ENCODE measurements at places on chromosomes 13 and 19.

DNA sequence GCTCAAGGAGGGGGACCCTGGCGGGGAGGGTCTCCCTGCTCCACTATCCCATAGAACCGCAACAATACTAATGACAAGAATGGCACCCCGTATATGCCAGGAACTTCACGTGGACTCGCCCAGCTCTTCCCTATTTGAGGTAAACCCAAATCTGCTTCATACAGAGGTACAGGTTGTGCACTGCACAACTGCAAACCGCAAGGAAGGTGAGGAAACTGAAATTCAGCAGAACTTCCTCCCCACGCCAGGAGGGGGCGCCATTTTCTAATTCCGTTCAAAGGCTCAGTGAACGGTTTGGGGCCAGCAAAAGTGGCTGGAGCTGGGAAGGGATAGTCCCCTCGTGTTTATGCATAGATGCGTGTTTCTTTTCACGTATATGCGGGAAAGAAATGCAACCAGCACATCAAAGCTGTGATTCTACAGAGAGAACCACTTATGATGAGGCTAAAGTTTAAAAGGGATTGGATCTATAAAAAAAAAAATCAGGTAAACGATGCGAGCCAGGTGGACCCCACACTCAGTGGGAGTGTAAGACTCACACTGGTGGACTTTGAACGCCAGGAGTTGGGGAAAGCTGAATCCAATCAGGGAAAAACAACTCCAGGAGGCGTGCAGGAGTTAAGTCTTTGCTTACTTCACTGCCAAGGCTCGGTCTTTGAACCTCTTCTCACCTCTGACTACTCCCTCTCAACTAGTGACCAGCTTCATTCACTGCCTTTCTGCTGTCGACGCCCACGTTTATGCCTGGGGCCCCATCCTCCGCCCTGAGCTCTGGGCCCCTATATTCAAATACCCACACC lies 20.3 kb downstream of the C19orf81 start:
- peak; percentile 34 for DNase-seq

DNA sequence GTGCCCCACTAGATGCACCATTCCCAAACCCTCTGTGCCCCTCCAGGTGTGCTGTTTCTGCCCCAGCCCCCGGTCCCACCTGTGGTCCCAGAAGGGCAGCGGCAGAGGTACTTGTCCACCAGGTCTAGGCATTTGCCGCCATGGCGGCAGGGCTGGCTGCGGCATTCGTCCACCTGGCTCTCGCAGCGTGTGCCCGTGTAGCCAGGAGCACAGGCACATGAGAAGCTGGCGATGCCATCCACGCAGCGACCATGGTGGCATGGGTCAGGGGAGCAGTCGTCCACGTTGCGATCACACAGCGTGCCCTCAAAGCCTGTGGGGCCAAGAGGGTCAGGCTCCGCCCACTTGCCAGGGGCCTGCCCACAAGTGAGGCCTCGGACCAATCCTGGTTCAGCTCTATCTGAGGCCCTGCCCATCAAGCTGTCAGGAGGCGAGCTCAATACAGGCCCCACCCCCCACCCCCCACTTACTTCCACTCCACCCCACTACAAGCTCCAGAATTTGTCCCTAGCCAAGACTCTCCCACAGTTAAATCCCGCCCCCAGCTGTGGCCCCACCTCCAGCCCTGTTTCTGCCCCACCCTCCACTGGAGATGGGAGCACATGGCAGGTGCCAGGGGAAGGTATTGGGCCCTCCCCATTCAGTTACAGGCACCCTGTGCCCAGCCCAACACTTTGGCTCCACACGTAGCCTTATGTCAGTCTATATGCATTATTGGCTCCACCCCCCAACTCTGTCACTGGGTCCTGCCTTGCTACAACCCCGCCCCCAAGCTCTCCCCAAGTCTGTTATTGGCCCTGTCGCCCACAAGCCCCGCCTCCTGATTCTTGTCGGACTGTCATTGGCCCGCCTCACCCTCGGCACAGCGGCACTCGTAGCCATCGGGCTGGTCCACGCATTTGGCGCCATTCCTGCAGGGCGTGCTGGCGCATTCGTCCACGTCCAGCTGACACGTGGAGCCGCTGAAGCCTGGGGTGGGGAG lies 13.5 kb downstream of the NOTCH3 start:
- DNase-seq, result no peak

GRCh38 chr19:5692723-5693194 lies 2.7 kb downstream of the RPL36 start:
- no peak for DNase-seq

DNA sequence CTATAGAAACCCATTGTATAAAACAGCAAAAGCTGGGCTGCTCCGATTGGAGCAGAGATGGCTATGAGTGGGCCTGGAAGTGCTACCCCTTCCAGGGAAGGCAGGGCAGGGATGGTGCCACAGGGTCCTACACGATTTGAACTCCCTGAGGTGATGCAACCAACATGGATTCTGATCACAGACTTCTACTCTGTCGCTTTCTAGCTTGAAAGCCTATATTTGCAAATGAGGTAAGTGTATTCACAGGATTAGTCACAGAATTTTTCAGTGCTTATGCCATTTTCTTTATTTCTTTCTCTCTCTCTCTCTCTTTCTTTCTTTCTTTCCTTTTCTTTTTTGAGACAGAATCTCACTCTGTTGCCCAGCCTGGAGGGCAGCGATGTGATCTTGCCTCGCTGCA lies 179.0 kb downstream of the SPRY2 start:
- no peak for DNase-seq

DNA sequence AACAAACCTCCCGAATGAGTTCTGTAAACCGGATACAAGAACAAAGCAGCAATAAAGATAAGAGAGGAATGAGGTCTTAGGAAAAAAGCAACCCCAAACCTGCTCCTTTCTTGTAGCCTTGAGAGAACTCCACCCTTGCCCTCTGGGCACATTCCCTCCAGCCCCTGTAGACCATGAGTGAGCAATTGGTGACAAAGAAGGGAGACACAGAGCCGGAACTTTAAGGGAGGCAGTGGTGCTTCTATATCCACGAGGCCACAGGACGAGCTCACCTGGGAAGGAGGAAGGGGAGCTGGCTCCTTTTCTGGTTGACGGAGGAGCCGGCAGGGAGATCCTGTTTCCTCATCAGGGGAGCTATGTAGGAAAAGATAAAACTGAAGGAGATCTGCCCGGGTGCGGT lies 13.0 kb downstream of the BRME1 start:
- no peak for DNase-seq

DNA sequence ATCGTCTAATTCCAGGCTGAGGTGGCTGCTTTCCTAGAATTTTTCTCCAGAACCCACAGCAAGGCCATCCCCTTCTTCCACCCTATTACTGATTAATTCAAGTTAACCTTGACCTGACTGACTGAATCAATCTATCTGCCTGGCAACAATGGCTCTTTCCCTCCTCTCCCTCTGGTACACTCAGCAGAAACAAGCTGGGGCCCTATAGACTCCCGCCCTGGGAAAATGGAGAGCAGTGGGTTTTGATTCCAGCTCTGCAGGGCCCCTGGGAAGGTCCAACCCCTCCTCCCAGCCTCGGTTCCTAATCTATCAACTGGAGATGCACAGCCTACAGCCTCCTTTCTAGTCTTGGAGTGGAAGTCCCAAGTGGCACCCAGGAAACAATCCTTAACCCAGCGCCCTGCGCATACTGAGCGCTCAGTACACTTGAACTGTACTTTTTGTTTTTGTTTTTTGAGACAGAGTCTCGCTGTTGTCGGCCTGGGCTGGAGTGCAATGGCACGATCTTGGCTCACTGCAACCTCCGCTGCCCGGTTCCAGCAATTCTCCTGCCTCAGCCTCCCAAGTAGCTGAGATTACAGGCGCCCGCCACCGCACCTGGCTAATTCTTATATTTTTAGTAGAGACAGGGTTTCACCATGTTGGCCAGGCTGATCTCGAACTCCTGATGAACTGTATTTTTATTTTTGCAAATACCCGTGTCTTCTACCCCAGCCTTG lies 5.2 kb upstream of the C3 start:
- DNase-seq, result no peak

GRCh38 chr13:111323549-111323948 lies 3.1 kb downstream of the TEX29 start:
- DNase-seq, result no peak

GRCh38 chr19:29551774-29552173 lies 26.0 kb downstream of the VSTM2B start:
- no peak for DNase-seq

DNA sequence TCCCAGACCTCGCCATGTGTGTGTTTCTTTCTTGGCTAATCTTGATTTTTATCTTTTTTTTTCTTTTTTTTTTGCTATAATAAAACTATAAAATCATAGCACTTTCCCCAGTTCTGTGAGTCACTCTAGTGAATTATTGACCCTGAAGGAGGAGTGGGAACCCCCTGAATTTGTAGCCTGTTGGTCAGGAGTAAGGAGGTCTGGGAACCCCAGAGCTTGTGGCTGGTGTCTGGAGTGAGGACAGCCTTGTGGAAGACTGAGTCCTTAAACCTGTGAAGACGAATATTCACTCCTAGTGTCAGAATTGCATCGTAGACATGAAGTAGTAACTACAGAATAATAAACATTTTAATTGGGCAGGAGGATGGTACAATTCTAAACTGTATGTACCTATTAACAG lies 7.4 kb downstream of the EID2B start:
- no peak for DNase-seq

- DNase-seq, result no peak
These were observed 122.3 kb downstream of the PCCA start for GRCh38 chr13:100211016-100211710.

- DNase-seq, result peak; percentile 41
These were observed 18.8 kb downstream of the PDCD5 start for GRCh38 chr19:32599736-32600157.

- no peak for DNase-seq
These were observed 14.2 kb downstream of the CRTC1 start for GRCh38 chr19:18697680-18698079.

- DNase-seq, result no peak
These were observed 988.6 kb downstream of the PCDH17 start for GRCh38 chr13:58620176-58620575.

DNA sequence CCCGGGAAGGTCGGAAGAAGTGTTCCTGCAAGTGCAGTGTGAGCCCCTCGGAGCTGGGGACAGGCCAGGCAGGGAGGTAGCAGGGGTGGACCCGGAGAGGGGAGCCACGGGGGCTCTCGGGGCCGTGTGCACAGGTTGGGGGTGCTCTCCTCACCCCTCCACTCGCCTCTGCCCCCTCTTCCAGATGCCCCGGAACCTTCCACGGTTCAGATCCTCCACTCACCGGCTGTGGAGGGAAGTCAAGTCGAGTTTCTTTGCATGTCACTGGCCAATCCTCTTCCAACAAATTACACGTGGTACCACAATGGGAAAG lies 9.0 kb downstream of the CD22 start:
- no peak for DNase-seq

DNA sequence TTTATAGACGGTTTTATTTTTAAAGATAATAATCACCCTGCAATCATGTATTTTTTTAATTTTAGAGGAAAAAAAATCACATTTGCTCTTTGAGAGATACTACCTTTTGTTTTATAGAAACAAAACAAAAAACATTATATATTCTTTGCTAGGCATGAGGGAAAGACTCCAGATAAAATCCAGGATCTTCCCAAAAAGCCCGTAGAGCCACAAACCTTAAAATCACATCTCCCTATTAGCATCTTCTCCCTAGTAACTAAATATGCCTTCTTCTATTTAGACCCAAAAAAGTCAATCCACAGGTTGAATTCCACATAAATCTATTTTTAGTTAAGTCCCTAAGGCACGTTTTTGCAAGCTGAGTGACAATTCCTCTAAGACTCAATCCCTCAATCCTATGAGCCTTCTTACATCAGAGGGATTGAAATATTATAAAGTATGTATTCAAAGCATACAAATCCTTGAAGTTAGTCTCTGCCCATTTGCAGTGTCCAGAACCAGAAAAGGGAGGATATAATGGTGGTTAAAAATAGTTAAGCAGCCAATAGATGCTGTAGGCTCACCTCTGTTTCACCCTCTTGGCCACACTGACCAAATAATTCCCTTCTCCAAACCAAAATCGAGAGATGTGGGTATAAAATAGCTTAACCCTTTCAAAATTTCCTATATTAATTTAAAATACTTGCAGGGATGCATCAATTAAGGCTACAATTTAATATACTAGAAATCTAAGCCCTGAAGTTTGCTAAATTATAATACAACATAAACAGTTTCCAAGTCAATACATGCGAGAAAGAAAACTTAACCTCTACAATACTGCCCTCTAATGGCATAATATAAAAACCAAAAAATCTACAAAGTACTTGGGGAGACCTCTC lies 64.0 kb downstream of the SERP2 start:
- DNase-seq, result no peak

GRCh38 chr13:44425815-44426078 lies 52.1 kb downstream of the SERP2 start:
- no peak for DNase-seq

DNA sequence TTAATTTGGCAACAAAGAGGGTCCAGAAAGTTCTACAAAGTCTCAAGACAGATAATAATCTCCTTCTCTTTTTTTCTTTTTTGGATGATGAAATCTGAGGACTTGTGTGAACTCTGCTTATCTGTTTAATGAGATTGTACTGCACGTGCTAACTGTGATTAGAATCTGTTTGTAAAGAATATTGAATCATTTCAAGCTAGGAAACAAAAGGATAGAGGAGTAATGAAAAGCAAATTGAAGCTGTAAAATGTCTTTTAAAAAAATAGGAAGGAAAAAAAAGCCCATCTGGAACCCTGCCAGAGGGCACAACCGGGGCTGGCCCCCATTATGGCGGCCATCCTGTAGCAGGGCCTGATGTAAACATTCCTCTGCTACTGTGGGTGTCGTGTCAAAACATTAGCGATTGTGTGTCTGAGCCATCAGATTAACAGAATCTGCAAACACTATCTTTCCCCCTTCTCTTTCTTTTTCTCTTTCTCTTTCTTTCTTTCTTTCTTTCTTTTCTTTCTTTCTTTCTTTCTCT lies 83.0 kb downstream of the FLT1 start:
- no peak for DNase-seq

DNA sequence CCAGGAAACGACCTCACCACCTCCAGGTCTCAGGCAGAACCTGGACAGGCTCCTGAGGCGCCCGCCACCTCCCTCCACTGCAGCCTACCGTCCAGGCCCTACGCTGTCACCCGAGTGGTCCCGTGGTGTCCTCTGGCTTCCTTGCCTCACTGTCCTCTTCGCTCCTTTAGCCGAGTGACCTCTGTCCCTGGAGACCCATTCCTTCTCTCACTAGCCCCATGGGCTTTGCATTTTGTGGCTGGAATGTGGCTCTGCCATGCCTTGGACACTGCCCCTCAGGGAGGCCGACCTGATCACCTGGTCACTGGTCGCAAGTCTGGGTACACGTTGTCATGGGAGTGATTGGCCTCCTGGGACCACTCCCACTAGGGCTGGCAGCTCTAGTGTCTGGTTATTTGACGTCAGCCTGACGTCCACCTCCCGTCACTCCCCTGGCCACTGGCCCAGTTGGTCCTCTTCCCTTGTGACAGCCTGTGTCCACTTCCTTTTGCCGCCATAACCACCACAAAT lies 17.9 kb downstream of the SLC25A42 start:
- DNase-seq, result no peak

GRCh38 chr13:43848001-43848649 lies 31.4 kb downstream of the CCDC122 start:
- DNase-seq, result no peak

DNA sequence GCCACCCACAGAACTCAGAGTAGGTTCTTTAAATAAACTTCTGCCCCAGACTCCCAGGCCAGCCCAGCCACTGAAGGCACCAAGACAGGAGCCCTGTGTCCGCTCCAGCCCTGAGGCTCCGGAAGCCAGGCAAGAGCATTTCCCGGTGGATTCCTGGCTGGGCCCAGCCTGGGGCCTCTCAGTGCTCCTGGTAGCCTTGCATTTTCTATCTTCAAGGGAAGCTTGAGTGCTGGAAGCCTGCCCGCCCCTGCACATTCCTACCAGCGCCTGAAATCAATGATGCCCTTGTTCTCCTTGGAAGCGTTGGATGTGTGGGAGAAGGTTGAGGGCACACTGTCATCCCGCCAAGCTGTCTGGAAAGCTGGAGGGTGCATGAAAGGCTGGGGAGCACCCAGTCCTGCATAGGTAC lies 70.3 kb downstream of the ALOX5AP start:
- no peak for DNase-seq
